Natural killer cell (primary cell): ENCODE measurements at places on chromosomes 2 and 18. TPM values are rescaled to one million over a fixed set of nuclear protein-coding genes. Genes with fewer than 3 reads are reported as not detected.

- H3K27ac ChIP-seq = no peak overlapping the region
- H3K36me3 ChIP-seq = no peaks in the 10 kb centered on the region
- peaks cover under 1% of the 10 kb centered on the region for H3K4me1 ChIP-seq
These were observed 7.9 kb upstream of the INHBB start for GRCh38 chr2:120338015-120338414.

DNA sequence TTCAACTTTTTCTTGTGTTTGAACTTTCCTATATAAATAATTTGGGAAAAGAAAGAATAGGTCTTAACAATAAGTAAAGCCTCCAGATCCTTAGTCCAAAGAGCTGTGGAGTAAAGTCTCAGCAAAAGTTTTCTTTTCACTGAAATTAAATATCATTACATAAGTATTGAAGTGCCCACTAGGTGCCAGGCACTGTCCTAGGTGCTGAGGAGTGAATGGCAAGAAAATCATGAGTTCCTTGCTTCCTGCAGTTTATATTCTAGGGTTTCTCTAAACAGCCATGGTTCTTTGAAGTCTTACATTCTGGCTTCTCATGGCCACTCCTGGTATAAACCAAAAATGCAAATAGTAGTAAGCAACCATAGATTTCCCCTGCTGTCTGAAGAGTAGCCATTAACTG is 59.7 kb downstream of the SPP2 start:
- H3K27me3 ChIP-seq = no peaks in the 10 kb centered on the region
- no peak overlapping the region for H3K4me3 ChIP-seq
- H3K36me3 ChIP-seq = no peaks in the 10 kb centered on the region
- no peak overlapping the region for H3K27ac ChIP-seq

SLC4A5 gene
- 8.4 TPM for total RNA-seq

DNA sequence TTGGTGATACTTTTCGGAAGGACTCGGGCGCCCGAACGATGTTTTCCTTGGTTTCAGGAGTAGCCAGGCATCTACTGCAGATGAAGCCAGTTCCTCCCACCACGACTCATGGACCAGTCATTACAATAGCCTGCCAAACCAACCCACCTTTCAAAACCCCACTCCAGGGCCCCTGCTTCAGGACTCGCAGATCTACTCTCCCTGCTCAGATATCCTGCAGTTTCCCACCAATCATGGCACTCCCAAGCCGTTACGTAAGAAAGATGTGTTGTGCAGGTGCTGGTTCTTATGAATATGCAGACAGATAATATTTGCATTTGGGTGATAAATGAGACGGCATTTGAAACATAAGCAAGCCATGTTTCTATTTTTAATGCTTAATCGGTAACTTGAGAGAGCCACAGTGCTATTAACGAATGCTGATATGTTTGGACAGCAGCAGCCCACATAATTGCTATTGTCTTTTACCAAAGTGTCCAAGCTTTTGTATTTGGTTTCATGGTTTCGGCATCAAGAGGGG is 3.5 kb upstream of the CYS1 start:
- H3K4me1 ChIP-seq = peaks cover 27% of the 10 kb centered on the region
- no peaks in the 10 kb centered on the region for H3K36me3 ChIP-seq
- no peak overlapping the region for H3K27ac ChIP-seq
- DNase-seq = no peak
- peaks cover 37% of the 10 kb centered on the region for H3K27me3 ChIP-seq

COLEC12 gene
- total RNA-seq = not detected

TLK1 gene
- 91.2 TPM for total RNA-seq

- no peak overlapping the region for H3K4me3 ChIP-seq
- H3K27me3 ChIP-seq = no peaks in the 10 kb centered on the region
- H3K27ac ChIP-seq = no peak overlapping the region
- no peak for DNase-seq
- no peaks in the 10 kb centered on the region for H3K4me1 ChIP-seq
These were observed 383.2 kb downstream of the SOCS6 start for GRCh38 chr18:70671889-70672565.

DNA sequence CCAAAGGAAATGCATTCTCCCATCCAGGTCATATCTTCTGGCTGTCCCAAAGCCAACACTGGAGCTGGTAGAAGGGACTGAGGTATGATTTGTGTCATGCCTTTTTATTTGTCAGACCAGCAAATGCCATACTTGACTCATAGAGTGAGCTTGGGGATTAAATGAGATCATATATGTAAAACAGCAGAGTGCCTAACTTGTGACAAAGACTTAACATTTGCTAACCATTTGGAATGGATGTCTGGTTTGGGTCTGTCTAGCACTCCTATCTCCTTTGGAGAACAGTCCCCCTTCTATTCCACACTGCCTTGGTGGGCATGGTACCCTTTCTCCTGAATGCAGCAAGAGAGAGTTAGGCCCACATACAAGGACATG is 128.5 kb upstream of the LGALSL start:
- peaks cover 60% of the 10 kb centered on the region for H3K4me1 ChIP-seq
- H3K4me3 ChIP-seq = no peak overlapping the region
- no peak for DNase-seq
- no peaks in the 10 kb centered on the region for H3K36me3 ChIP-seq

GRCh38 chr2:227007940-227008339 is 156.1 kb downstream of the COL4A4 start:
- no peaks in the 10 kb centered on the region for H3K36me3 ChIP-seq
- DNase-seq = no peak
- no peak overlapping the region for H3K27ac ChIP-seq
- H3K4me3 ChIP-seq = no peak overlapping the region
- no peaks in the 10 kb centered on the region for H3K27me3 ChIP-seq
- no peaks in the 10 kb centered on the region for H3K4me1 ChIP-seq

DNA sequence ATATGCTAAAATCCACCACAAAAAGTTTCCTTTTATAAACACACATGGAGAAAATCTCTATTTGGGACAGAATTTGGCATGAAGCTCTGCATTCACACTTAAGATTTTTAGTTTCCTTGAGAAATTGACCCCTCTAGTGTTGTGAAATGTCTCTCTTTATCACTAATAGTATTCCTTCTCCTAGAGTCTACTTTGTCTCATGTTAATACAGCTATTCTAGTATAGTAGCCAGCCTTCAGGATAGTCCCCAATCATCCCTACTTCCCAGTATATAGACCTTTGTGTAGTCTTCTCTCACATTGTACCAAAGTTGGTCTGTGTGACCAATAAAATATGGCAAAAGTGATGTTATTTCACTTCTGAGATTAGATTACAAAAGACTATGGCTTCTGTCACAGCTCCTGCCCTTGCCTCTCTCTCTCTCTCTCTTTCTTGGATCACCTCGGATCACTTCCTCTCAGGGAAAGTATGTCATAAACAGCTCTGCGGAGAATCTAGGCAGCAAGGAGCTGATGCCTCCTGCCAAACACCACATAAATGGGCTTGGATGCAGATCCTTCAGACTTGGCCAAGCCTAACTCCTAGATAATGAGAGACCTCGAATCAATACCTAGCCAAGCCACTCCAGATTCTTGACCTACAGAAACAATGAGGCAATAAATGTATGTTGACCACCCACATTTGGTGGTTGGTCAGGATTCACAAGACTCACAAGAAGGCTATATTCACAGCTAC is 59.7 kb upstream of the NABP1 start:
- H3K27ac ChIP-seq = peak overlapping the region; percentile 62
- no peaks in the 10 kb centered on the region for H3K27me3 ChIP-seq
- peak; percentile 25 for DNase-seq
- H3K36me3 ChIP-seq = no peaks in the 10 kb centered on the region

GRCh38 chr2:181104512-181105115 is 124.2 kb downstream of the UBE2E3 start:
- H3K27ac ChIP-seq = peak overlapping the region; percentile 29
- no peaks in the 10 kb centered on the region for H3K36me3 ChIP-seq
- H3K4me1 ChIP-seq = peaks cover 6% of the 10 kb centered on the region

DNA sequence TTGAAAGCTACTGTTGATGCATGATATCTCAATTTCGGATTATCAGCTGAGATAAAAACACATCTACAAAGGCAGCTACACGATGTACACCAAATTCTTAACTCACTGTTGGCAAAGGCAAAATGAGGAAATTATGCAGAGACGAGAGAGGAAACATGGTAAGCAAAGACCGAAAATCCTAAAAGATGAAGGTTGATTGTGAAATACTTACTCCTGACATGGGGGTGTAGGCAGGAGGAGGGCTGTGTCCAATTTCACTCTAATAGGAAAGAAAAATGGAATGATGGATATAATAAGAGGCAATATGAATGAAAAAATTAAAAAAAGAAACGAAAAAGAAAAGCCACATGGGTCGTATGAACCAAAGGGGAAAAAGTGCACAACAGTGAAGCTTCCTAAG is 831.3 kb downstream of the CPS1 start:
- H3K4me1 ChIP-seq = no peaks in the 10 kb centered on the region
- H3K27ac ChIP-seq = no peak overlapping the region
- no peak overlapping the region for H3K4me3 ChIP-seq
- DNase-seq = no peak
- no peaks in the 10 kb centered on the region for H3K27me3 ChIP-seq

STK16 gene
- 32.4 TPM for total RNA-seq

UGT1A9 gene
- not detected for total RNA-seq

G6PC2 gene
- total RNA-seq = not detected

- H3K36me3 ChIP-seq = no peaks in the 10 kb centered on the region
- no peak overlapping the region for H3K4me3 ChIP-seq
- H3K4me1 ChIP-seq = no peaks in the 10 kb centered on the region
- no peaks in the 10 kb centered on the region for H3K27me3 ChIP-seq
- no peak for DNase-seq
- H3K27ac ChIP-seq = no peak overlapping the region
These were observed 31.9 kb upstream of the CREG2 start for GRCh38 chr2:101419096-101419663.

- no peak overlapping the region for H3K27ac ChIP-seq
- H3K4me3 ChIP-seq = no peak overlapping the region
- no peaks in the 10 kb centered on the region for H3K36me3 ChIP-seq
- H3K27me3 ChIP-seq = no peaks in the 10 kb centered on the region
- DNase-seq = no peak
These were observed 1302.7 kb upstream of the PIK3C3 start for GRCh38 chr18:40652321-40652720.

GRCh38 chr2:132776287-132776686 is 106.3 kb upstream of the LYPD1 start:
- DNase-seq = no peak
- no peaks in the 10 kb centered on the region for H3K27me3 ChIP-seq
- no peak overlapping the region for H3K4me3 ChIP-seq

CFAP221 gene
- total RNA-seq = not detected

NMUR1 gene
- 103 TPM for total RNA-seq

GRCh38 chr2:69966496-69966895 is 5.1 kb upstream of the ASPRV1 start:
- no peak overlapping the region for H3K4me3 ChIP-seq
- no peaks in the 10 kb centered on the region for H3K27me3 ChIP-seq
- no peak for DNase-seq

DNA sequence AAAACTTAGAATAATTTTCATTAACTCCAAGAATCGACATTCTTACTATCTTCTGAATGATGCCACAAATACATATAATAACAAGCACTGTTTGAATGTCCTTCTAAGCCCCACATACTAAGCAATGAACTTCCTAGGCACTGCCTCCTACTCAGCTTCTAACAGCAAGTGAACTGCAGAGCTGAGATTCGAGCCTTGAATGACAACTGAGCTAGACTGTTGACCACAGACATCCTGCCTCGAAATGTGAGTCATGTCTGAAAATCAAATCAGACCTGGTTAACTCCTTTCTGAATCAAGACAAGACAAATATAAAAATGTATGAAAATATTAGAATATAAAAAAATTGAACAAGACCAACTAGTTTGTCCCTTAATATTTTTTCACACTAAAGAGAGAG is 108.1 kb downstream of the MYT1L start:
- no peak overlapping the region for H3K4me3 ChIP-seq
- no peak for DNase-seq
- no peaks in the 10 kb centered on the region for H3K27me3 ChIP-seq
